ENCODE measurements at places on chromosomes 3 and 15.

- DNase-seq: no peak
Observed at GRCh38 chr3:181279239-181279565, 289.7 kb upstream of the DNAJC19 start.

GRCh38 chr15:56628893-56629532, 104.3 kb downstream of the ZNF280D start:
- DNase-seq: no peak

DNA sequence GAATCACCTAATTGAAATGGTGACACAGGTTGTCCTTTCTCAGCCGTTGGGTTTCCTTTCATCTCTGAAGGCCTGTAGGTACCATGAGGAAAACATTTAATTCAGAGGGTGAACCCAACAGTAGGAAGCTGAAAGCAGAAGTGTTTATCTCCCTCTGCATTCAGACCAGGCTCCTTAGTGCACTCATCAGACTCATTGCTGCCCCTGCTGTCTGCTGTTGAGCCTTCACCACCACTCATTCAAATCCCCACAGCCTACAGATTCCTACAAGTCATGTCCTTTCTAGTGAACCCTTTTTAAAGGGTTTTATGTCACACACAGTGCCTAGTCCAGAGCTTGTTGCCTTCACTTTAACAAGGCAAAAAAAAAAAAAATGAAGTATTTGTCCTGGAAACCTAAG, 13.4 kb downstream of the WDR48 start:
- DNase-seq: peak; percentile 26

- no peak for DNase-seq
Observed at GRCh38 chr15:79629687-79630086, 197.6 kb downstream of the MINAR1 start.

DNA sequence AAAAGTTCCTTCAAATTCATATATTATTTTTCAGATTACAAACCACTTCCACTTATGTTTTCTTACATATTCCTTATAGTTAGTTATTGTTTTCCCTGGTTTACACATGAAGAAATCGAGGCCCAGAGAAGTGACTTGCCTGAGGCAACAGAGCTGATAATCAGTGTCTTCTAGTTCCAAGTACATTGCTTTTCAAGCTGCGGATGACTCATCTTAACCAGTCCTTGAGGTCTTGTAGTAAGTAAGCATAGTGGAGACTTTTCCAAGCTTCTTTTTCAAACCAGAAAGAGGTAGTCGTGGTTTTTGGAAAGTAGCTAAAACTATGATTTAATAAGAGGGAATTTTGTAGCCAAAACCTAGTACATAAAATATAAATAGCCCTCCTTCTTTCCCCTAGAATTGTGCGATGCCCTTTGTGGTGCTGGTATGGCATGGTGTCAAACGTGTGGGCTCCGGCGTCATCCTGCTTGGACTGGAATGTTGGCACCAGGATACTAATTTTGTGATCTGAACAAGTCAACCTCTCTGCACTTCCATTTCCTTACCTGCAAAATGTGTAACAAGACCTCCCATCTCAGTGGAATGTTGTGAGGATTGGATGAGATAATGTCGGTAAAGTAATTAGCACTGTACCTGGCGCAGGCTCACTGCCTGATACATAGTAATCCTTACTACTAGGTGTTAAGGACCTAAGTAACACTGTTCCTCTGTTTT, 19.0 kb upstream of the DLG1 start:
- no peak for DNase-seq
